ENCODE measurements at places on chromosomes 2 and 18.

GRCh38 chr2:62147610-62148301, 48.2 kb upstream of the B3GNT2 start:
- DNase-seq = no peak

- DNase-seq = no peak
These were observed 3.1 kb downstream of the SPEG start for GRCh38 chr2:219437690-219438206.

DNA sequence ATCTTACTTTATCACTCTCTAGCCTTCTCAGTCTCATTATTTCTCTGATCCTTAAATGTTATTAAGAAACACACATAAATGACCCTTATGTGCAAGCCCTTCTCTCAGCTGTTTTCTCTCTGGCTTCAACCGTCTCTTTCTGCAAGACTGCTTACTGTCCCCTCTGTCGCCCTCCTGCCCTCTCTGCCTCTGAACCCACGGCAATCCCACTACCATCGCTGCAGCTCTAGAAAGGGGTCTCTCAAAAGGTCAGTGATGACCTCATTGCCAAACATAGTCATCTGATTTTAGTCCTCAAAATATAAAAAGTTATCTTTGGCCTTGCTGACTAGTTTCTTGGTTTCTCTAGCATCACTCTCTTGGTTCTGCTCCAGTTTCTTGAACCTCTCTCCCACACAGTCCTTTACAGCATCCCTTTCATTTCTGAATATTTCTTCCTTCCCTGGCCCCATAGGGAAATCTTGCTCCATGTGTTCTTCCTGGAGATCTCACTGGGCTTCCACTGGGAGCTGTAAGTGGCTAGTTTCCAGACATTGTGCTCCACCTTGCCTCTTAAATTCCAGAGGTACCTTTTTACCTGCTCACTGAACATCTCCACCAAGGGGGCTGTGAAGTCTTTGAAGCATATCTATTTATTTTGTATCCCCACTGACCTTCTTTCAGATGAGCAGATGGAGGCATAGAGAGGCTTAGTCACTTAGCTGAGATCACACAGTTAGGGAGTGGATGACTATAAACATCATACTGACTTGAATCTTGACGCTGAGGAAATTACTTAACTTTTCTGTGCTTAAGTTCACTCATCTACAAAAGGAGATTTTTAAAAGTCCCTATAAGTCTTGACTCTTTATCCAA, 96.2 kb downstream of the PDE1A start:
- DNase-seq = no peak

DNA sequence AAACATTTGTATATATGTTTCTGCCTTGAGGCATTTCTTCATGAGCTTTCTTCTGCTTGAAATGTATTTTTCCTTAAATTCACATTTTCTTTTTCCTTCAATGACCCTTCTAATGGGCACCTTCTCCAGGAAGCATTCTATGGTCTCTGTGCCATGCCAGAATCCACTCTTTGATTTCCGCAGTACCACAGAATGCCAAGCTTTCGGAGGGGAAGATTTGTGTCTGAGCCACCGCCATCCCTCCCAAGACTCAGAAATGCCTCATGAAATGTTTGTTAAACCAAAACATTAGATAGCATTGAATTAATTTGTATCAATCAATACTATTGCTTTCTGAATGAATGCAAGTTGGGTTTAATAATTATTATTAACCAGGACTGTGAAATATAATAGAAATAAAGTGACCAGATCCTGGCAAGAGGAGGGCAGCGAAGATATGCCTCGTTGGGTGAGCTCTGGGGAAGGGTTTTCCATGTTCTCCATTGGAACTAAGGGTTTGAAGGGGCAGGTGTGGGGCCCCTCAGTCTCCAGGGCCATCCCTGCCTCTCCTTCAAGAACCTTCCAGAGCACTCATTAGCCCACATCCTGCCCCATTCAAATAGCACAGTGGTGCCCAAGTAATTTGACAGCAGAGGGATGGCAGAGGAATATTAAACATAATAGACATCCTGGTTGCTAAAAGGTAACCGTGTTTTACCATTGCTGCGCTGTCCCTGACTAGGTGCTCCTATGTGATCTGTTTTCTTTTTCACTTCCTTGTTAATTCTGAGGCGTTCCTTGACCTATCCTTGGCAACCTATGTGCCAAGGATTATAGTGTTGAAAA, 189.6 kb downstream of the MYCN start:
- no peak for DNase-seq

DNA sequence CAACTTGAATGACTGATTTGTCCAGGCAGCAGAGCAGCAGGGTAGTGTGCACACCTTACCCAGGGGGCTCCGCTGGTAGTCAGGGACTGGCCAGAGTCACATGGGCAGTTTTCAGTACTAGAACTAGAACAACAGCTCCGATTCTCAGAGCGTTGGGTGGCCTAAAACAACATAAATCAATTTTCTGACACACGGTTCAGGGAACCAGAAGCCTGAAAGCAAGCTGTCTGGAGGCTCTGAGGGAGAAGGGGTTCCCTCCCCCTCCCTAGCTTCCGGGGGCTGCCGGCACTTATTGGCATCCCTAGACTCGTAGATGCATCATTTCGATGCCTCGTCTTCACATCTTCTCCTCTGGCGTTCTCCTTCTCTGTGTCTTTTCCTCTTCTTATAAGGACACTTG, 13.4 kb upstream of the ITGB6 start:
- DNase-seq = no peak

- no peak for DNase-seq
These were observed 31.0 kb downstream of the MRPL33 start for GRCh38 chr2:27802547-27802946.

DNA sequence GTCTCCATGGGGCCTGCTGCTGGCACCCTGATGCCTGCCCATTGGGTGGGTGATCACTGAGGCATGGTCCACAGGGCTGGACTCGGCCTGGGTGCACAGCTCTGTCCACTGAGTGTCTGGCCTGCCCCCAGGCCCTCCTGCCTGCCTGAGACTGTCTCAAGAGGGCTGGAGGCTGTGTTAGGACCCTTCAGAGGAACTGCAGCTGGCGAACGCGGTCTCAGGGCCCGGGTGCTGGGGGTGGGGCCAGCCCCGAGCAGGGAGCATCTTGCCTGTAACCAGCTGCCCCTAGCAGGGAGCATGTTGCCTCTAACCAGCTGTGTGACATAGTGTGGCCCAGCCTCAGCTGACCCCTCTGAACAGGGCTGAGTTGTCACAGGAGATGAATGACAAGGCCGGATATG, 50.0 kb downstream of the TWIST2 start:
- DNase-seq = no peak

GRCh38 chr2:110157153-110157793, 41.7 kb upstream of the MALL start:
- no peak for DNase-seq

- no peak for DNase-seq
These were observed 182.5 kb downstream of the C1D start for GRCh38 chr2:67880291-67880761.

- no peak for DNase-seq
These were observed 81.9 kb upstream of the LRATD1 start for GRCh38 chr2:14550658-14551057.
